ENCODE measurements at places on chromosomes 7 and 10.

GRCh38 chr10:7159517-7159916 lies 251.3 kb downstream of the SFMBT2 start:
- DNase-seq: no peak

- DNase-seq: no peak
Measured at GRCh38 chr7:25028370-25029021, 48.5 kb upstream of the OSBPL3 start.

- DNase-seq: peak; percentile 47
Measured at GRCh38 chr10:131931981-131932380, 31.2 kb downstream of the PPP2R2D start.

DNA sequence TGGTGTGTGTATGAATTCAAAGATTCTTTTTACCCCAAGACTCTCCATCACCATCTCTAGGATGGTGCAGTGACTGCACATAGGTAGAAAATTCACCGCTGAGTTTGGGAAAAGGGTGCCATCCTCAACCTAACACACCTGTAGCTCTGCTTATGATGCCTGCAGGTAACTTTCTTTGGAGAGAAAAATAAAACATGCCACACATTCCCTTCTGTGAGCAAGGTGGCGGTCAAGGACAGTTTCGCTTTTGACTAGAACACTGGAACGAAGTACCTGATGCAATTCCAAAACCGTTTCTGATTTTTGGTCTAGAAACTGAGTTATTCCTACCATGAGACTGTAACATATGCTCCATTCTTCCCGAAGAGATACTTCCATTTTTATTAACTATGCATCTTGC lies 205.6 kb downstream of the FGFR2 start:
- no peak for DNase-seq

GRCh38 chr7:44769776-44770294 lies 21.2 kb downstream of the ZMIZ2 start:
- DNase-seq: no peak

All from cerebellar nuclear complex (tissue), 1 donor.